ENCODE measurements at places on chromosomes 3 and 15.

DNA sequence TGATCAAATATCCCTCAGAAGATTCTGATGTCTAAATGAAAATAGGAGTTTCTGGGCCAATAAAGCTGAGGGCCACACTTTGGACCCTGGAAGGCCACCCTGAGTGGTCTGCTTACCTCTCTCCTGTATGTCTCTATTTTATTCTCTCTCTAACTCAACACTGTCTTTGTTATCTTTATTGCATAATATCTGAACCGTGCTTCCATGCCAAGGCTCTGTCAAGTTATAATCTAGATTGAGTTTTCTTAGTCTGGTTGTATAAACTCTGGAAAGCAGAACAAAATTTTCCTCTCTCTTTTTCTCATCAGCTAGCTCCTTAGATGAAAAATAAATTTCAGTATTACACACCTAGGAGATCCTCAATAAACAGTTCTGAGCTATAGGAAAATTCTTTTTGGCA is 36.2 kb upstream of the ACTL6A start:
- peak; percentile 48 for DNase-seq

DNA sequence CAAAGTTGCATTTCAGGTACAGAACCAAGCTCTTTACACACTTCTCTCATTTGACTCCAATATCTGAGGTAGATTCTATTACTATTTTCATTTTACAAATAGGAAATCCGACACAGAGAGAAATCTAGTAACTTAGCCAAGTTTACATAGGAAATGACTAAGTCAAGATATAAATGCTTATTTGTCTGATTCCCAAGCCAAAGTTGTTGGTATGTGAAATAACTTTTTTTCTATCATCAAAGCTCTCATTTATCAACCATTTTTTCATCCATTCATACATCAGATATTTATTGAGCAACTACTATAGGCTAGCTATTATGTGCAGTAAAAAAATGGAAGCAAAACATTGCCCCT is 89.2 kb upstream of the MITF start:
- no peak for DNase-seq

DNA sequence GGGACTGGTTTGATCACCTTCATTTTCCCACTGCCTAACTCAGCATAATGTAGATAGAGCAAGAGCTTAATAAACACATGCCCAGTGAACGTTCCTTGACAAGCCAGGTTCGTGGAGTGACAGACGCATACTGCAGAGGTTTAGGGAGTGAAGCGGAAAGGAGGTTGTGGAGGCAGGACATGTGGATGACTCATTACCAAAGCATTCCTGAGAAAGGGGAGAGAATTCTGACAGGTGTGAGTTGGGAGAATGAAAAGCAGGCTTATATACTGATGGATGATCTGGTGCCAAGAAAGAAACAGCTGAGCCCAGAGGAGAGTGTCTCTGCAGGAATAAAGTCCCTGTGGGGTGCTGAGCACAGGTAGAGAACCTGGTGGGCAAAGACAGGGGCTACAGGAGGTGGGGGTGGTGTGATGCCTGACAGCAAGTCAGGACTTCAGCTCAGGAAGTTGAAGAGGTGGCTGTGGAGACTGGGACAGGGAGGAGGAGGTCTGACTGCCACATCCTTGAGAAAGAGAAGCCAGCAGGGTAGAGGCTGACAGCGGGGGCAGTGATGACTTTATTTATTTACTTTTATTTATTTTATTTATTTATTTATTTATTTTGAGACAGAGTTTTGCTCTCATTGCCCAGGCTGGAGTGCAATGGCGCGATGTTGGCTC is 2.4 kb upstream of the RPL29 start:
- DNase-seq: no peak

DNA sequence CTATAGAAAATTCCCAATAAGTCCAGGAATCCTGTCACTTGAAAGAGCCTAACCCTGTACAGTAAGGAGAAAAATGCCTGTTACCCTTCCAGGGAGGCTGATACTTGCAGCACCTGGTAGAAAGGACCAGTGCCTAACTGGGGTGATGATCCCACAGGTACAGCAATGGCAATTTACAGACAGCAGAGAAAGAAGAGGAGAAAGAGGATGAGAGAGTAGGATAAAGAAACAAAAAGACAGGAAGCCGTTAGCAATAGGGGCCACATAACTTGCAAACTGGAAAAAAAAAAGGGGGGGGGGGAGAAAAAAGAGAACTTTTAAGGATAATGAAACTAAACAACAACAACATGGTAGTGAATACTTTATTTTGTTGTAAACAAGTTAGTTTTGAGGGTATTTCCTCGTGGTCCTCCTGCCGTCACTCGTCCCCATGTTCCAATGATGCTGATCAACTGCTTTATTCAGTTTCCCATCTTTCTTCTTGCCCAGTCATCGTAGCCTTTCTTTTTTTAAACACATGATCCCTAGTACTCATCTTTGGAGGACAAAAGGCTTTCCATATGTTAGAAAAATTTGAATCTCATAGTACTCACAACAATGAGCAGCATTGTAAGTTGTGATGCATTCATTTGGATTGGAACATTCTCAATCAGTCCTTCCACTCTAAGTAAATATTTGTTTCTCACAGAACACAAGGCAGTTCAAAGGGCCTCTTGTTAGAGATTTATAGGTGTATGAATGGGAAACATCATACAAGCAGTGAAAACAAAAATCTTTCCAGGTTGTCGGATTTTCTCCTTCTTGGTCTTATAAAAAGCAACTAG is 8.6 kb downstream of the TM4SF1 start:
- no peak for DNase-seq

DNA sequence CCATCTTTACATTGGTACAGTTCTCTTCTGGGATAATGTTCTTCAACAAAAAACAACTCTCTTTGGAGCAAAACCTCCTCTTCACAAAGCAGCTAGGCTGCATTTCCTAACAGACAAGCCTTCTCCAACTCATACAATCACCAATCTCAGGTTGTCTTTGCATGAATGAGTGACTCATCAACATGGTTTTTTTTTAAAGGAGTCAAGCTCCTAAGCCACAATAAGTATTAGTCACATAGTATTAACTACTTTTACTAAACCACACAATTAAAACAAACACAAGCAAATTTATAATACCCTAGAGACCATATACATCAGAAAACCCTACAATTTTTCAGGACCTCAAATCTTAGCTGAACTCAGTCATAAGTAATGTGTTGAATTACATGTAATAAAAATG is 137.4 kb downstream of the TBC1D5 start:
- no peak for DNase-seq

GRCh38 chr3:168939651-168940238 is 723.8 kb downstream of the MECOM start:
- DNase-seq: no peak

DNA sequence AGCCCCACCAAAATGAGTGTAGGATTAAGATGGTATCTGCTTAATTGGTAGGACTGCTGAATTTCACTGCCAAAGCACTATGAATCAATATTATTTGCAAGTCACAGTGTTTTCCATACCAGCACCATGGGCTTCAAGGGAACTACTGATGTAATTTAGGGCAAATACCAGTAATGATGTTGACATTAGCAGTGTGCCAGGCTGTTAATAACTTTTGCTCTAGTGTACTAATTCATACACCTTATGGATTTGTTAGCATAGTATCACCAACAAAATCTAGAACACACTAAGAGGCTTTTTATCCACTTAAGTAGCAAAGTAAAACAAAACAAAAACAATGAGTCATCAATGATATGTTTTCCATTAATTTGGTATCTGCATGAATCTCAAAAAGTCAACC is 888.2 kb downstream of the CADM2 start:
- DNase-seq: no peak

DNA sequence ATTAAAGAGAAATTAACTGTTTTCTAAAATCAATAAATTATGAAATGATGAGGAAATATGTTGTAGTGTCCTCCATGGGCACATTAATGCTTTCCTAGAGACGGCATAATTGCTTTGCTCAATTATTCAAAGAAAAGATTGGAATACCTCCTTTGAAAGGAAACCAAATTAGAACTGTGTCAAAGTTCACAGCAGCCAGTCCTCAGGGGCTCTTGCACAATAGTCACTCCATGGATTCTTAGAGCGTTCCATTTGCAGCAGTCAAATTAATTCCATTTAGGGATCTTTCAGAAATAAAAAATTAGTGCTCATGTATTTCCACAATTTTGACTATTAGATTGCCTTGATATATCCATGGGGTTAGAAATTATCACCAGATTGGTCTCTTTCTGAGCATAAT is 841.6 kb upstream of the DPPA4 start:
- no peak for DNase-seq

DNA sequence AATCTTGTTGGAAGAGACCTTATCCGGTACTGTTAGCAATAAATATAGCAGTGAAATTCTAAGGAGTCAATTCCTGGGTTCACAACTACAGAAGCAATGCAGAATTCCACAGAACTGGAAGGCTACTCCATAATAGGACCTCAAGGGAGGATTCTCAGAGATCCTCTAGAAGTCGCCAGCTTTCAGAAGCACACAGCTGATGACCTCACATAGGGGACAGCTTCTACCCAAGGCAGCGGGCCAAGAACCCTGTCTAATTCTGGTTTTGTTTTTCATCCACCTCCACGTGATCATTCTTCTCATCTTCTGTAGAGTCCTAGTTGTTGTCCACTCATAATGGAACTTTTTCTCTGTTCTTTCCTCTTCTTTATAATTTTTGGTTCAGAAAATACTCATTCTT is 99.4 kb downstream of the ERC2 start:
- no peak for DNase-seq

- no peak for DNase-seq
These were observed 56.0 kb upstream of the MITF start for GRCh38 chr3:69683082-69683806.

DNA sequence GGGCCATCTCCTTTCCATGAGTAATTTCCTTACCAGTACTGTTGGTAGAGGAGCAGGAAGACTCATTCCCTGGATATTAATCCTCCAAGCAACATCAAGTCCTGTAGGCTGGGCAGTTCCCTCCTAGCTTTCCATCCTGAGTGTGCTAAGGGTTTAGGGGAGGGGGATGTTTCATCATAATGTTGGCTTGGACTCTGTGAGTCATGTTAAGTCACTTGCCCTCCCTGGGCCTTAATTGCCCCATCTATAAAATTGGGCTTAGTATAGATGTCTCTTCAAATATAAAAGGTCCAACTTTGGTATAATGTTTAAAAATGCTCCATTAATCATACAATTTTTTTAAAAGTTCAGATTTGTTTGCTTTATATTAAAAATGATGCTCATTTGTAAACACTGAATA is 52.7 kb downstream of the TLE3 start:
- DNase-seq: no peak

GRCh38 chr3:193711166-193711485 is 118.1 kb downstream of the OPA1 start:
- DNase-seq: no peak

GRCh38 chr3:151395806-151396205 is 11.3 kb upstream of the P2RY12 start:
- DNase-seq: no peak

DNA sequence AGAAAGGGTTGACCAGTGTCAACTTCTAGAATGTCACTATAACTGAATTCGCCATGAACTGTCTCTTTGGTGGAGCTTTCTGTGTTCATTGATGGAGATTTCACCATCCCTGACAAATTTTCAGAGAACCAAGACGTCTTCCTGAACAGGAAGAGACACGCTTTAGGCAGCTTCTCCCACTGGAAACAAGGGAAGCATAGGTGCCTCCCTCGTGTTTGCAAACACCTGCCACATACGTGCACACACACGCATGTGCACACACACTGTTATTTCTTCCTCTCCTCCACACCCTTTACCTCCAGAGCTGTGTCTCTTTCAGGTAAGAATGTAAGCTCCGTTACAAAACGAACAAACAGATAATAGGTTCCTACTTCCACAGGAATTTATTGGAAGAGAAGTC is 15.6 kb downstream of the ARRDC4 start:
- no peak for DNase-seq

- peak; percentile 10 for DNase-seq
These were observed 1017.2 kb downstream of the TUSC7 start for GRCh38 chr3:117726776-117727175.

GRCh38 chr3:48738926-48739616 is 22.1 kb upstream of the IP6K2 start:
- DNase-seq: no peak

GRCh38 chr15:31387092-31387478 is 60.5 kb downstream of the KLF13 start:
- no peak for DNase-seq

GRCh38 chr3:30341851-30342250 is 264.6 kb upstream of the TGFBR2 start:
- no peak for DNase-seq

DNA sequence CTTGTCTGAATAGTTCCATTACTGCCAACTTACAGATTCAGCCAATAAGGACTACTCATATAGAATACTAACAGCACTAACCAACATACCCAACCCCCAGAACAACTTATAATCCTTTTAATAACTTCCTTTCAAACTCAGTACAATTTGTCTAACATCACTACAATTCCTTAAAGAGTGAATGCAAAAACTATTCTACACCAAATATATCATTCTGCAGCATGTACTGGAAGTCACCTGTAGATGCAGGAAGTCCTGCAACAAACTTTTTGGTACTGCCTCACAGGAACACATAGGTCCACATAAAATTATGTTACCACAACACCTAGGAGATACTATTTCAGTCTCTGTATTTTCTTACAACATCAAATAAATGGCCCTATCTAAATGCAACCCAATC is 2.1 kb downstream of the CCNL1 start:
- DNase-seq: no peak

DNA sequence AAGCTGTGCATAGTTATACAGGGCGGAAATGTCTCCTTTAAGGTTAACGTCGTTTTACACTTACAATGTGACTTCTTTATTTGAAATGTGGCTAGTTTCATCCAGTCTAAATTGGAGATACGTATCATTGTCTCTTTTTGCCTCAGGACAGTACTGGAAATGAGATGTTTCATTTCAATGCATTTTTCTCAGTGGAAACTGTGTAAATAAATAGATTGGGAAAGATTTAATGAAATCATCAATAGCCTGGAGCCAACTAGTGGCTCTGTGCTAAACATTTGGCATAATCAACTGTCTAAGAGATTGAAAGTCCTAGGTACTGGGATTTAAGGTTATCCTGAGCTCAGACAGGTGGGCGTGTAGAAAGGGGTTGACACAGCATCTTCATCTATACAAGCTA is 691.5 kb upstream of the CCDC54 start:
- no peak for DNase-seq

DNA sequence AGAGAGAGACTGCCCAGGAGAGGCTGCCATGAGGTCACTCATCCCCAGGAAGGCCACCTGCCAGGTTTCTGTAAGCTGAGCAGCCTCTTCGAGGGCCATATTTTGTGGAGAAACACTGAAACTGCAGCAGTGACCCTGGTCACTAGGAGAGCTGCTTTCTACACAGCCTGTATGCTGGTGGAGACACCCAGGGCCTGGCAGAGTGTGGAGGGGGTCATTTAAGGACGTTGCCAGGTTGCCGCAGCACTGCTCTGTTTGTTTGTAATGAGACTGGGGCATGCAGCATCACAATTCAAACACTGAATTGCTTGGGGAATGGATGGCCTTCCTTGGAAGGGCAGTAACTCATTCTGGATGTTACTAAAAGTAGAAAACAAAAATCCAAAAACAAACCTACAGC is 104.9 kb upstream of the TRIM42 start:
- DNase-seq: no peak

GRCh38 chr3:153087595-153088566 is 74.1 kb upstream of the RAP2B start:
- no peak for DNase-seq

All from right lung (tissue), 10 donors.